ENCODE measurements at places on chromosomes 1 and 21.

DNA sequence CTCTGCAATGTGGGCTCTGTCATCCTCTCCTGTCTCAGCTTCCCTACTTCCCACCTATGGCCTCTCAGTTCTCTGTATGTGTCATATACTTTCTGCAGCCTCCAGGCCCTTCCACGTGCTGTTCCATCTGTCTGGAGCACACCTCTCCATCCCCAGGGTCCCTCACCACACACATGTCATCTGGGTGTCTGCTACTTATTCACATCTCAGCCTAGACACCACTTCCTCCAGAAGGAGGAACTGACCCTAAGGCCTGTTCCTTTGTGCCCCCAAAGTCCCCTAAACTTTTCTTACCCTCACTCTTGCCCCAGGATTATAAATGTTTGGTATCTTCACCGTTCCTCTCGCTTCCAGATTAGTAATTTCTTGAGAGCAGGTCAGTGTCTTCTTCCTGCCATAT lies 10.1 kb downstream of the LACTBL1 start:
- DNase-seq, result no peak

- no peak for DNase-seq
These were observed 6.9 kb upstream of the IL22RA1 start for GRCh38 chr1:24149866-24150233.

DNA sequence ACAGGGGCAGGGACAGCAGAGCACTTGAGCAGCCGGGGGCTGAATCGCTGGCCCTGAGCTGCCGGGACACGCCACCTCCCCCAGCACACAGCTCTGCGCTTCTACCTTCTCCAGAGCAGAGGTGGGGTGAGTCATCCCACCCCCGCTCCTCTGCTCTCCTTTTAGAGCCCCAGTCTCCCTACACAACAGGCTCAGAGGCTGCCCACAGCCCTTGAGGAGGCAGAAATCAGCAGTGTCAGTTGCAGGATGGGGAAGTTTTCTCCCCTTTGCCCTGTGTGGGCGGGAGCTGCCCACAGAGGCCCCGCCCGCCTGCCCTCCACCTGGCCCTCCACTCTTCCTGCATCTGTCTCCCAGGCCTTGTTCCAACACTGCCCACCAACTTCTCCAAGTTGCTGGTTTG lies 94.6 kb downstream of the STUM start:
- DNase-seq, result peak; percentile 71

DNA sequence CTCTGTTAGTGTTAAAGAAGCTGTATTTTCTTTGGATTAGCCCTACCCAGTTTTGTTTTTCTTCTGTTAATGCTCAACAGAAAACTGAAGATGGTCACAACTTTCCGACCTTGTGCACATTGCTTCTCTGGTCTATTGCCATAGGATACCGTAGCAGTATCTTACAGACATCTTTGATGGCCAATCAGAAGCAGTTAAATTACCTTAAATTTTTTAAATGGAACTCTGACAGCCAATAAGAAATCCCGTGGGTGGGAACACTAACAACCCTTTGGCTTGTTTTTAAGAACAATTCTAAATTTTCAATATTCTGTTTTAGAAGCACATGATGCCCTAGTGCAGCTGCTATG lies 17.2 kb downstream of the NFYC start:
- DNase-seq, result no peak

DNA sequence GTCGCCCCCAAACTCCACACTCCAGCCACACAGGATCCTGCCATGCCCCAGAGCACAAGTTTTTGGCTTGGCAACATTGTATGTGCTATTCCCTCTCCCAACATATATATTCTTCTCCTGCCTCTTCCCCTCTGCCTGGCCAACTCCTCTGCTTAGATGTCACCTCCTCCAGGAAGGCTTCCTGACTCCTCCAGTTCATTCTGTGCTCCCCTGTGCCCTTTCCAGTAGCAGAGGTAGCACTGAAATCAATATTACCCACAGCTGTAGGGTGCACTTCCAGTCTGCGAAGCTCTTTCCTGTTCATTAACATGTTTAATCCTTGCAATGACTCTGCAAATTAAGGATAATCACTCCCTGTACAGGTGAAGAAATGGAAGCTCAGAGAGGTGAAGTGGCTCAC lies 21.2 kb downstream of the ALDH4A1 start:
- no peak for DNase-seq

- no peak for DNase-seq
These were observed 905.7 kb downstream of the PLA2G4A start for GRCh38 chr1:187734427-187734826.
